ENCODE measurements at places on chromosomes 4 and X.

DNA sequence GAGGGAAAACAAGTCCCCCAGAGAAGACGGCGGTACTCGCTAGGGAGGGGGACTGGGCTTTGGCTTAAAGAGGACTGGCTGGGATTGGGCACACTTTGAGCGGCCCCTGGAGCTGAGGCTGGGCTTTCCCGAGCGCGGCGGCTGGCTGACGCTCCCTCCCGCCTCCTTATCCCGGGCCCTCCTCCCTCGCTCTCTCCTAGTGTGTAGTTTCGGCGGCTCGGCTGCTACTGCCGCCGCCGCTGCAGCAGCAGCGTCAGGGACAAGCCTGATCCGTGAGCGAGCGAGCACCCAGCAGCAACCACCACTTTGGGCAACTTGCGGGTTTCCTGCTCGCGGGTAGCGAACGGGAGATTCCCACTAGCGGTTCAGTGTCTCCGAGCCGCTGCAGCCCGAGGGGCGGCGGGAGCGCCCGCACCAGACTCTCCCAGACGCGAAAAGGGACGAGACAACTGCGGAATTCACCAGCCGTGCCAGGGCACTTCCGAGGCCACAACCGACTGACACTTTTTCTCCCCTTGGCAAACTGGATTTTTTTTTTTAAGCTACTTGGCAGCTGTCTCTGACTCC, 632 bp upstream of the PCDH7 start:
- no peak for DNase-seq

- no peak for DNase-seq
These were observed at the start of gene CFAP47 for GRCh38 chrX:35919536-35920309. CFAP47 (plus strand) TSS chrX:35919734; CDS start chrX:35919800, 66 bp downstream.

DNA sequence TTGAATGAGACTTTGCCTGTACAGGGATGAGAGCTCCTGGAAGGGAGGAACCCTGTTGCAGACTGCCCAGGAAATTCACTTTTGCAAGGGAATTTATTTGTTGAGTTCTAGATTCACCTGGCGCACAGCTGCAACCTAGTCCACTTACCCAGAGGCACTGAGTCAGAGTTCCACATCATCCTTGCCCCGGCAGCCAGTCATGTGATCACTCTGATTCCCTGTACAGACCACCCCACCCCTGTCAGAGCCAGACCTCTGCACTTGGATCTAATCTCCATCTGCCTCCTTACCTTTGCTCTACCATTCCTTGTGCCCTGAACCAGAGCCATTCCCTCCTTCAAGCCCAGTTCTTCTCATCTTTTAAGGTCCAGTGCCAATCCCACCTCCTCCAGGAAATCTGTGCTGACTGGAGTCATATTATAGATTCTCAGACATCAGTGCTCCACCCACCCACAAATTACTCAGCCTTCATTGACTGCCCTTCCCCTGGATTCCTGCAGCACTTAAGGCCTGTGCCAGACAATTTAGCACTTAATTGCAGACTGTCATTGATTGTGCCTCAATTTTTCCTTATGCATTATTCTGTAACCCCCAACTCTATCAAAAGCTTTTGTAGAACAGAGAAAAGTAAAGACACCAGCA, 84.1 kb upstream of the MAGEA4 start:
- DNase-seq = no peak

DNA sequence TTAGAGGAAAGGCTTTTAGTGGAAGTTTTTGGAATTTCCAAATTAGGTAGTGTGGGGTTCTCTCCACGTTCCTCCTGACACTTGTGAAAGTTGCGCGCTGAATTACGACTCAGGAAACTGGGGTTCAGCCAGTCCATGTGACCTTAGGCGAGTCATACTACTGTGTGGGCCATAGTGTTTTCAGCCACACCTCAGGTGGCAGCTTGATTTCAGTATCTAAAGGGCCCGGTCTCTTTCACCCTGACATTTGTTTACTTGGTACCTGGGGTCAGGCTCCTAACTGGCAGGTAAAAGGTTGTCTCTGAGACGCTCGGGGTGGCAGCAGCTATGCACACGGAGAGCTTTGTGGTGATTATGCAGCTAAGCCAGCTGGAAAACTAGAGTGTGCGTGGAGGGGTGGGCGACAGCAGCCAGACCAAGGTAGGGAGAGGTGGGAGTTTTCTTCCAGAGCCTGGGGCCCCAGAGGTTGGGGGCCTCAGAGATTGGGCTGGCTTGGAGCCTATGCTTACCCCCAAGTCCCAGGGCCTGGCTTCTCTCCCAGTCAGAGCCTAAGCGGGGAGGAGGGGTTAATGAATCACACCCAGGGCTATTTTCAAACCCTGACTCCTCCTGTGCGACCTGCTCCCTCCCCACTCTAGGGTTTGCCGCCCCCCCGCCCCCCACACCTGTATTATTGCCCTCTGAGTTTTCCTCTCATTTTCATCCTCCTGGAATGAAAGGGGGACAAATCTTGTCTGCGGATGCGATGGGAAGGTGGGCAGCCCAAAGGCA, 47.2 kb downstream of the STARD8 start:
- DNase-seq = no peak

DNA sequence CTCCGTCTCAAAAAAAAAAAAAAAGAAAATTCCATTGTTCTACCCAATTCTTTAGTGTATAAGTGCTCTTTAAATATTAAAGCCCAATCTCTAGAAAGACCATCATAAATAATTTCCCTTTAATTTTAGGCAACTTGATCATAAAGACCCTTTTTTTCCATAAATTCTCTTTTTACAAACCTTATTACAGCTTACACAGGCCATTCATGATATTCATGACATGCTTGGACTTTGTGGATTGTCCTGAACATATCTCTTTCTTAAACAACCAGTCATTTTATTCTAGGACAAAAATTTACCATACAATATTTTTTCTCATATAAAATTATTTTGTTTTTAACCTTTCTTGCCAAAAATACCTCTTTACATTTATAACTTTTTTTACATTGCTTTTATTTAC, 30.5 kb downstream of the TLR8 start:
- DNase-seq = no peak

DNA sequence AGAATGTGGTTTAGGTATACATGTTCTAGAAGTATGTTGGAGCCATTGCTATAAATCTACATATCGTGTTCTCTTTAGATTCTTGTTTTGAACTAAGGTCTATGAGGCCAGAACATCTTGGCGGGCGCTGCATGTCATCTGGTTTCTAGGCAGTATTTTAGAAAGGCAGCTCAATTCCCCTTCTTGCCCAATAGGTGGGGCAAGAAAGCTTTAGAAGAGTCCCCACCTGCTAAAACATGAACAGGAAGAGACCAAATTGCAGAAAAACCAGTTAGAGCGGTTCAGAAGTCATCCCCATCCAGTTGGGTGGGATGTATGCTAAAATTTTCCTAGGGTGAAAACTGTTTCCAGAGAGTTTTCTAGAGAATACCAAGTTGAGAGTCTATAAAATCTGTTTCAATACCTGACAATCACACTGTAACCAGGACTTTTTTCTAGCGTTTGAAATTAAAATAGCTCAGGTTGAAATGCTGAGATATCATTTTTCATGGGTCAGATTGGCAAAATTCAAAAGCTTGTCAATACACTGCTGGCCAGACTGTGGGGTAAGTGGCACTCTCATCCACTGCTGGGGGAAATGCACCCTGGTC, 17.5 kb upstream of the SH3KBP1 start:
- no peak for DNase-seq

DNA sequence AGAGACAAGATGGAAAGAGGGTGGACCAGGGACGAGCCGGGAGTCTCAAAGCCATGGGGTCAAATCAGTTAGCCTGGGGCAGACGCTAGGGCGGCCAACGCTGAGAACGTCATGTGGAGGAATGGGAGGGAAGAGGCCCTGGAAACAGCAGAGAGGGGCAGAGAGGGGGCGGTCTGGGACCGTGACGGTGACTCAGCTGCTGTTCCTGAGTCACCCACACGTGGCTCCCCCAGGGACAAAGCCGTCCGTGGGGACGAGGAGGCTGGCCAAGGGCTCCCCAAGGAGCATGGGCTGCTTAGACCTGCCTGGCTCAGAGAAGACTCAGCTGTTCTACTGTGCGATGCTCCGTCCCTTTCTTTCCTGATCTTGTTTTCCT, 108.4 kb upstream of the LRPAP1 start:
- no peak for DNase-seq

DNA sequence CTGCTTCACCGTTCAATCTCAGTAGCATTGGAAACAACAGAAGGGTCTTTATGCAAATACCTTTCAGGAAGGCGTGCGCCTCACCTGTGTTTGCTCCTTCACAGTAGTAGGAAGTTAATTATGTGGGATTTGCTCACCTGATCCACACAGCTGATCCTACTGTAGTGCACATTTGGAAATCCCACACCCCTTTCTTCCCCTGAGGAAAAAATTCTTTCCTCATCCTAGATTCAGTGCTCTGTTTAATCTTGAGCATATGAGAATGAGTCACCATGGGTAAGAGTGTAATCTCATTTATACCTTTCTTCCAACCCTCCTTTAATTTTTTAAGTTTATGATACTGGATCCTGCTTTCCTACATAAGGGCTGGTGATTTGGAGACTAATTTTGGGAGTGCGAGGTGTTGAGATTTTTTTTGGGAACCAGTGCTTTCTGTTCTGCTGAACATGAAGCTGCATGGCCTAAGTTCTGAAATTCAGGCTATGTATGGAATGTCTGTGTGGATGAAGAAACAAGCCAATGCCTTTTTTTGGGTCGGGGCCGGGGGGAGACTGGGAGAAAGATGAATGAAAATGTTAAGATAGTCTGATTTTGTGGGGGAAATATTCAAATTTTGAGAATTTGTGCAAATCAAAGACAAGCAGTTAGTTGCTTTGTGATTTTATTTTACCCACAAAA, 19.0 kb downstream of the GAB1 start:
- DNase-seq = no peak

GRCh38 chr4:98610926-98611676, 47.3 kb downstream of the TSPAN5 start:
- DNase-seq = no peak

Data from stimulated activated CD4-positive, alpha-beta T cell treated with anti-CD3 and anti-CD28 coated beads, Interleukin-15, amount 100 ng/mL, for 48 hours (primary cell).